ENCODE measurements at places on chromosomes 6 and 20.
A peak's percentile ranks its signal among the peaks of the same experiment; 100 is the strongest.

DNA sequence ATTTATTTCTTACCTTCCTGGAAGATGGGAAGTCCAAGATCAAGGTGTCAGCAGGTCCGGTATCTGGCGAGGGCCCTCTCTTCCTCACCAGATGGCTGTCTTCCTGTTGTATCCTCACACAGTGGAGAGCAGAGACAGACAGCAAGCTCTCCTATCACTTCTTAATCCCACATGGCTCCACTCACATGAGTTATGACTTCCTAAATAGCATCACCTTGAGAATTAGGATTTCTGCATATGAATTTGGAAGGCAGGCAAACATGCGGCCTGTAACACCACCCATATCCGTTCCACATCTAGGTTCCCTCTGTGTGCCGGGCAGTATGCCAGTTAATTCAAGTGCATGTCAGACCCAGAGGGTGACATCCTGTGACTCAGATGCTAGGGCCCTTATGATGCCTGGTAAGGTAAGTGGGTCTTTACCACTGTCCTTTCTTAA, 2.1 kb downstream of the RAET1E start:
- DNase-seq = peak; percentile 91

- DNase-seq = no peak
Measured at GRCh38 chr6:89310929-89311328, 4.2 kb downstream of the GABRR2 start.

- no peak for DNase-seq
Measured at GRCh38 chr6:71649915-71650314, 236.4 kb upstream of the RIMS1 start.

GRCh38 chr6:151514000-151514730, 20.3 kb downstream of the CCDC170 start:
- no peak for DNase-seq

GRCh38 chr6:135071541-135071940, 16.9 kb upstream of the HBS1L start:
- no peak for DNase-seq

- DNase-seq = no peak
Measured at GRCh38 chr6:52843605-52844004, 3.0 kb upstream of the GSTA5 start.

DNA sequence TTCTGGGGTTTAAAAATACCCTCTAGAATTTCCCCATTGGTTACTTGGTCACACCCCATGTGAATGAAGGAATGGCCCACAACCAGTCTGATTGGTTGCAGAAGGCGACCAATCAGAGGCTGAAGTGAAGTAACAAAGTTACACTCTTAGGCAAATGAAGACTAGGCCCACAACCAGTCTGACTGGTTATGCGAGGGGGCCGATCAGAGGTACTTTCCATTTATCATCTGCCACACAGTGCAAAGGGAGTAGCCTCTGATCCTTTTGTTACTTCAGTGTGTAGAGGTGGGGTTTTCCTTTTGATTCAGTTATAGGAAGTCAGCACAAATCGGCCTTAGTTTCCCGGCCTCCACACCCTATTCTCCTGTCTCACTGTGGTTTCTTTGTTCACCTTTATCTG, 61.2 kb upstream of the SGK1 start:
- no peak for DNase-seq

DNA sequence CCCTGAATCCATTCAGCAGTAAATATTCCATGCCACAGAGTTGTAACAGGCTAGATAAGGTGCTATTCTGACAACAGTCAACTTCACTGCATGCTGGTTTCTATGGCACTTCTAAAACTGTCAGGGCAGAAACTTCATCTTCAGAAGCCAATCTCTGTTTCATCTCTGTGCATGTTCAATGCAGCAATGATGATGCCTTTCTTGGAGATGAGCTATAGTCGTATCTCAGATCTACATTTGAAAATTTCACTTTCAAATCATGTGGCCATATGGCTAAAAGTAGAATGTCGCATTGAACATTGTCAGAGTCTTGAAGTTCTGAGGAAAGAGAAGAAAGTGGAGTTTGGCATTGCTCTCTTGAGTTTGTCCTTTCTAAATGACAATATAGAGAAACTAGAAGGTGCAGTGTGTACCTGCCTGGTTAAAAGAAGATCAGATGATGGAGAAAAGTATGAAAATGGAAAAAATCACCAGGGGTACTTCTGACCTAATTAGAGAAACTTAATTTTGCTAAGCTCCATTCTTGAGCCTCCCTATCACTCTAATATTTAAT, 49.0 kb upstream of the VSTM2L start:
- DNase-seq = no peak

DNA sequence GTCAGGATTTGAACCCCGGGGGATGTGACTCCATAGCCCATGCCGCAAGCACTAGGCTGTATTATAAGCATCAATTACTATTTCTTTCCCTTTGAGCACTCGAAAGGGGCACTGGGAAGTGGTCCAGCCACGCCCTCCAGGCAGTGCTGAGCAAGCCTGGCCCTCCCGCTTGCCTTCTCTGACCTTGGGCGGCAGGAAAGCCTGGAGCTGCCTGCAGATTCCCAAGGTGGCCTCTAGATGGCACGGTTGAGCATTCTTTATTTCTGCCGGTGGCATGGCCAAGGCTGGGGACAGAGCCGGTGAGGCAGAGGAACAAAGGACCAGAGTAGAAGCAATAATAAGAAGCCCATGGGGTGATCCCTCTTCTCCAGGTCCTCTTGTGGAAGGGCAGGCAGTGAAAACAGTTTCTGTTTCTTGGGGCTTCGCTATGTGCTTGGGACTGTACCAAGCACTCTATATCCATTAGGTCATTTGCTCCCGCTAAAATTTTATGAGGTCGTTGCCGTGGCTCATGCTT, 32.0 kb downstream of the ARHGAP40 start:
- peak; percentile 6 for DNase-seq

DNA sequence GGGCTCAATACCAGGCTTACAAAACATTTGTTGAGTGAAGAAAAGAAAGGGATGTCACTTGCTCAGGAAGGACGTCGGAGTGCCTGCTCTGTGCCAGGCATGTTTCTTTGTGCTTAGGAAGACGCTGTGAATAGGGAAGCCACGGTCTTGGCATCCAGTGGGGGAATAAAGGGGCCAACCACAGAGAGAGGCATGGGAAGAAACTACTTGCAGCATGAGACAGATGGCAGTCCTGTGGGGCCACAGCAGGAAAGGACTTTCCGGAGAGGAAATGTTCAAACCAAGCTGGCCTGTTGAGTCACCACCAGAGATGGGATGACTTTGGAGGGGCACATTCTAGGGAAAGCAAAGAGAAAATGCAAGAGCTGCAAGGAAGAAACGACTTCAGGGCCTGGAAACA, 173.2 kb downstream of the CDH26 start:
- DNase-seq = peak; percentile 89

DNA sequence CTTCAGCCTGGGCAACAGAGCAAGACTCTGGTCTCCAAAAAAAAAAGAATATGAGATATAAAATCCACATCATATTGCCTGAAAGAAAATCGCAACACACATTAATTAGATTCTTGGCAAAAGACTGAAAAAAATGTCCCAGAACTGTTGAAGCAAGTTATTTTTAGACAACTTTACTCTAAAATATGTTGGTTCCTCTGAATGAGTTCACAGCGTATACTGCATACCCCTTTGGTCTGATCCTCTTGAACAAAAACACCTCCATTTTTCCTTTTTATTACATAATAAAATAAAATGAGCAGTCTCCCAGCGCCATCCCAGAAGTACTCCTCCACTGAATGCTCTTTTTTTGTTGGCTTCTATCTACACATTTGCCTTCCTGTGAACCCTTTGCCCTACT, 126.0 kb upstream of the TMEM170B start:
- no peak for DNase-seq

- DNase-seq = no peak
Measured at GRCh38 chr6:38400101-38400500, 239.6 kb downstream of the BTBD9 start.

GRCh38 chr20:24955045-24955444, 6.0 kb downstream of the CST7 start:
- DNase-seq = no peak

- DNase-seq = peak; percentile 62
Measured at GRCh38 chr6:146785001-146785585, 186.3 kb downstream of the ADGB start.

DNA sequence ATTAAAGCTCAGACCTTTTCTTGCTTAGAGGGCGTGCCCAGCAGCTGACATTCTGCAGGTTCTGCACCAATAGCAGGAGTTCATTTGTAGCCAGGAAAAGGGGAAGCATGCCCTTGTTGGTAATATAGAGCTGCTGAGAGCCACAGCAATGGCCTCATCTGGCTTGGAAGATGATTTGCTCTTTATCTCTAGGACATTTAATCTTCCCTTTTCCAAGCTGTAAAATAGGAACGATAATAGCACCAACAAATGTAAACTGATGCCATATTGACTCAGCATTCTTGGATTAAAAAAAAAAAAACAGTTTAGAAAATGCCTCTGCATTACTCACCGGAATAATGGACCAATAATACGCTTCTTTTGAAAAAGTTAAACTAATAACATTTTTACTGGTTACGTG, 93.4 kb upstream of the SLC2A12 start:
- no peak for DNase-seq

GRCh38 chr20:59984541-59984940, 26.3 kb downstream of the CDH26 start:
- no peak for DNase-seq

GRCh38 chr6:137894779-137895385, 27.8 kb downstream of the TNFAIP3 start:
- DNase-seq = no peak

GRCh38 chr20:24523661-24524060, 54.2 kb downstream of the SYNDIG1 start:
- no peak for DNase-seq

DNA sequence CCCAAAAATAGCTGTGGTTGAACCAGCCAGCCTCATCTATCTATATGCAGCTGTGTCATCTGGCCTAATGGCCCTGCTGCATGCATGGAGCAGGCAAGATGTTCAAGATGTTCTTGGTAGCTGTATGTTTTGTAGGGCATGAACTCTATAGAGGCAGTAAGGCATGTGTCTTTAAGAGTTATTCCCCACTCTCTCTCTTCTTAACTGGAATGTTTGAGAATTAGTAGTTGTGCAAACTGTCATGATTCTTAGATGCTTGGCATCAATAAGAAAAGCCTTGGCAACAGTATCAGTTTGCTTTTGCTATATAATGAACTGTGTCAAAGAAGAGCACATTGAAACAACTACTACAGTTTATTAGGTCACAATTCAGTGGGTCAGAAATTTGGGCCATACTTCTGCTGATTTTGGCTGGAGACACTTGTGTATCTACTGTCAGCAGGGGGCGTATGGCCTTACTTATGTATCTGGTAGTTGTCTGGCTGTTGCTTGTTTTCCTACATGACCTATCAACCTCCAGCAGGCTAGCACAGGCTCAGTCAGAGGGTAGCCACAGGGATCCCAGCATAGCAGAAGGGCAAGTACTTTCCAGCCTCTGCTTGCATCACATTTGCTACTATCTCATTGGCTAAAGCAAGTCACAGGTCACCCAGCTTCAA, 56.1 kb upstream of the LAMP5 start:
- DNase-seq = no peak

DNA sequence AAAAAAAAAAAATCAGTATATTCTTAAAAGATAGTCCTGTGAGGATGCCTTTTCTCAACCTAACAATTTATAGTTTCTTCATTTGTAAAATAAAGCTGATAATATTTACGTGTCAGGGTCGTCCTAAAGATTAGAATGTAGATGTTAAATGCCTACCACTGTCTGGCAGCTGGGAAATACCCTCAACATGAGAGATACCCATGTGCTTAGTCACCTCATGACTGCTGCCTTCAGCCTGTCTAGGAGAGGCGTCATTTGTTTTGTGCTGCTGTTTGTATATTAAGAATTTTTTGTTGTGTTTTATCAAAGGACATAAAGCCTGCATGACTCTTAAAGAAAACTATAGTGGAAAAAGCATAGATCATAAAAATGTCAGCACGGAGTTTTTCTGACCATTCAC, 9.5 kb downstream of the FAM120B start:
- DNase-seq = no peak

DNA sequence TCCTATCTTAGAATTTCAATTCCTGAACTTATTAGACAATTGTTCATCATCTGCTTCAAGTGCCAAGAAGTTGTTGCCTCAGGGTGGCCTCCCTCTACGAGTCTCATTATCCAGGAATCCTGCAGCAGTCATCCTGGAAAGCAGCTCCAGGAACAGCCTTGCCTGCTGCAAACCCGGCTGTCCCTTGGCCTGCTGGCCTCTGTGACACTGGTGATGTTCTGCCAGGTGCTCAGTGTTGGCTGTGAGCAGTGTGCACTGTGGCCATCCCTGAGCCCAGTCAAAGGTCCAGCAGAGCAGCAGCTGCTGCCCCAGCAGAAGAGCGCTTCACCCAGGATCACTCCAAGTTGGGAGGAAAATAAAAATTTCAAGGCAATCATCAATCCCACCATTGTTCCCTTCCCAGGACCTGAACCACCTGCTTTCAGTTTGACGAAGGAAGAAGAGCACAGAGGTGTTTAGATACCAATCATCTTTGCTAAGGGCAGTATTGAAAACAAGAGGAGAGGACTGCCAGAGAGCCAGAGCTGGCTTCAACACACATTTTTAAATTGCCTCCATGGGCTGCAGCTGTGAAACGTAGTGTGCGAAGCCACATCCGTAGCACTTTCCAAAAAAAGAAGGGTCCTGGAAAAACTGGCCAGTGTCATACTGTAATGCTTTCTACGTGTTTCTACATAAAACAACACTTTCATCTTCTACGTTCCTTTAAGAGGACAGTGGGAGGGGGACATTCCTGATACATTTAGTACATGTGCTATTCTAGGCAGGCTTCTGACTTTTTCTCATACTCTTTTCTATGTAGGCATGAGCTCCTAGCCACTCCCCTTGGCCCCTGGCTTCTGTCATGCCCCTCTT, 7.2 kb upstream of the FAM50B start:
- DNase-seq = no peak

DNA sequence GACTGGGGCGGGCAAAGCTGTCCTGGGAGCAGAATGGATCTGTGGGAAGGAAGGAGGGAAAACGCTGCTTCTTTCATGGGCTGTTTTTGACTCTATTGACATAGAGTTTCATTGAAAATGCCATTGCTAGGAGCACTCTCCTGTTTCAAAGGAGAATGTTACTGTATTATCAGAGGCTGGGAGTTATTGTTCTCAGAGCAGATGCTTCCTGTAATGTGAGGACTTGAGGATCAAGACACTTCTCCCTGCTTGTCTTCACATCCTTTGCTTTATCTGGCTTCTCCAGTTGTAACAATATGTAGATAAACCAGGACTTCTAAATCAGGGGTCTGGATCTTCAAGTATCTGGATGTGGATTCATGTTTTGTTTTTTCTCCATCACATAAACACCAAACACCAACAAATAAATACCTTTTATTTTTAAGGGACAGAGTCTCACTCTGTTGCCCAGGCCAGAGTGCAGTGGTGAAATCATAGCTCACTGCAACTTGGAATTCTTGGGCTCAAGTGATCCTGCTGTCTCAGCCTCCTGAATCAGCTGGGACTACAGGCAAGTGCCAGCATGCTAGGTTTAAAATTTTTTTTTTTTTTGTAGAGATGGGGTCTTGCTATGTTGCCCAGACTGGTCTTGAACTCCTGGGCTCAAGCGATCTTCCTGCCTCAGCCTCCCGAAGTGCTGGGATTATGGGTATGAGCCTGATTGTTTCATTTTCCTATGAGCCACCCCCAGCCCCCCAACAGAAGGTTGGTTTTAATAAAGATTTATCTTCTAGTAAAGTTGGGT, 3.9 kb downstream of the CD109 start:
- DNase-seq = peak; percentile 61

Data from bone marrow (tissue), 2 donors.